ENCODE measurements at places on chromosomes 7 and 10.

DNA sequence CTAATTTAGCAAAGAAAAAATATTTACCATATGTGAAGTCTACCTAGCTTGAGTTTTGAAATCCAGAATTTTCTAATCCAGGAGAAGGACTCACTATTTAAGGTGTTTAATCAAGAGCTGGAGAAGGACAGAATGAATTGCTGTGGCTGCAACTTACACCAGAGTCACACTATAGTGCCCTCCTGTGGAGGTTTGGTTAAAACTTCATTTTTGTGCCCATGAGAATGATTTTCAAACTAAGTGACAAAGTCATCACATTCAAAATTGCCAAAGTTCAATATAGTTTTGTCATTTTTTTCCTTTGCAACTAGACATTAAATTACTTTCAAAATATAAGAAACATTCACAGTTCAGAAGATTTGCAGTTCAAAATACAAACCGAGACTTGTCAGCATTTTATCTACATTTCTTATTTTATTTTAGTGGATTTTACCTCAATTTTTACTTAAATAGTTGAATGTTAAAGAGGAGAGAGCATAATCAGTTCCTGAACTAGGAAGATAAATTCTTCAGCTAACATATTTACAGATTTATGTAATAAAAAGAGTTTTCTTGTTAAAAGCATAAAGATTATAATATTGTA is 70.7 kb downstream of the CABCOCO1 start:
- peak; percentile 34 for DNase-seq

- no peak for DNase-seq
Measured at GRCh38 chr7:157857578-157858075, 520.8 kb downstream of the DNAJB6 start.

DNA sequence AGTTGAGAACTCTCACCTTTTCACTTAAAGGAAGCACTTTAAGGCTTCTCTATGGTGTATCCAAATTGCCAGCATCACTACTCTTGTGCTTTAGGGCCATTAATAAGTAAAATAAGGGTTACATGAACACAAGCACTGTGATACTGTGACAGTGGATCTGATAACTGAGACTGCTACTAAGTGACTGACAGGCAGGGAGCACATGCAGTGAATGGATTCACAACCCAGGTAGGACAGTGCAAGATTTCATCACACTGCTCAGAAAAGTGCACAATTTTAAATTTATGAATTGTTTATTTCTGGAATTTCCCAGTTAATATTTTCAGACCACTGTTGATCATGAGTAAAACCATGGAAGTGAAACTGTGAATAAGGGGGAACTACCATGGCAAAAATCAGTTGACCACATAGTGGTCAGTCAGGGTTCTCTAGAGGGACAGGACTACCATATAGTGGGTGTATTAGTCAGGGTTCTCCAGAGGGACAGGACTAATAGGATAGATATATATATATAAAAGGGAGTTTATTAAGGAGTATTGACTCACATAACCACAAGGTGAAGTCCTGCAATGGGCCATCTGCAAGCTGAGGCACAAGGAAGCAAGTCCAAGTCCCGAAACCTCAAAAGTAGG is 20.9 kb upstream of the CYP51A1 start:
- no peak for DNase-seq

GRCh38 chr7:120805636-120806388 is 52.1 kb downstream of the TSPAN12 start:
- DNase-seq, result peak; percentile 74

Measured in NCI-H1105 treated with DMSO at 0.1 percent for 48 hours (cell line).